ENCODE measurements at places on chromosomes 2 and 18.

GRCh38 chr2:65358678-65359400, 73.6 kb downstream of the SPRED2 start:
- DNase-seq: no peak

- no peak for DNase-seq
These were observed 2041.2 kb upstream of the PIK3C3 start for GRCh38 chr18:39913672-39914366.

- no peak for DNase-seq
These were observed 6.0 kb upstream of the NFE2L2 start for GRCh38 chr2:177270531-177270930.

GRCh38 chr2:108423502-108424251, 25.3 kb upstream of the GCC2 start:
- DNase-seq: no peak

DNA sequence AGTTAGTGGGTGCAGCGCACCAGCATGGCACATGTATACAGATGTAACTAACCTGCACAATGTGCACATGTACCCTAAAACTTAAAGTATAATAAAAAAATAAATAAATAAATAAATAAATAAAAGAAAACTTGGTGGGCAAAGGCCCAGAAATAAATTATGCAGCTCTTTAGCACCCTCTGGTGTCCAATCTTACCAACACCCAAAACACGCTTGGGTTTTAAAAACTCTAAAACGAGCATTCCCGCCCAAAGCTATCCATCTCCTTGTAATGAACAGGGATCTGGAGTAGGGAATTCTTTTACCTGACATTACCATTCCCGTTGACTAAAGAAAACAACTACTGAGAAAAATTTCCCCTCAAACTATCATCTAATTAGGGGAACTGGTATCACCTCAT, 2005.9 kb upstream of the CELF4 start:
- DNase-seq: peak; percentile 17

DNA sequence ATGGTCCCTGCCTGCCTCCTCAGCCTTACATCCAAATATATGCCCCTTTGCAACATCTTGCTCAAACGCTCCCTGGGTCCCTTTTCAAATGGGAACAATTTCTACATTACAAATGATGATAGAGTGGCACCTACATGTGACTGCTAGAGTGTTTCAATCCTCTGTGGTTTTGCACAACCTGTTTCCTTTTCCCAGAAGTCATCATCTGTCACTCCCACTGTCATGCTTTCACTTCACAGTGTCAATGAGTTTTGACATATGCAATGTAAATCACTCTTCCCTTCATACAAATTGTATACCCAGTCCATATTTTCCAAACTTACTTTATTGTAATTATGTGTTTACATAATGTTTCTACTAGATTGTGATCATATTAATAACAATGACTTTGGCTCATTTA, 887.3 kb downstream of the TDRD15 start:
- DNase-seq: no peak

- DNase-seq: no peak
These were observed 31.5 kb downstream of the SRSF7 start for GRCh38 chr2:38719706-38720105.

DNA sequence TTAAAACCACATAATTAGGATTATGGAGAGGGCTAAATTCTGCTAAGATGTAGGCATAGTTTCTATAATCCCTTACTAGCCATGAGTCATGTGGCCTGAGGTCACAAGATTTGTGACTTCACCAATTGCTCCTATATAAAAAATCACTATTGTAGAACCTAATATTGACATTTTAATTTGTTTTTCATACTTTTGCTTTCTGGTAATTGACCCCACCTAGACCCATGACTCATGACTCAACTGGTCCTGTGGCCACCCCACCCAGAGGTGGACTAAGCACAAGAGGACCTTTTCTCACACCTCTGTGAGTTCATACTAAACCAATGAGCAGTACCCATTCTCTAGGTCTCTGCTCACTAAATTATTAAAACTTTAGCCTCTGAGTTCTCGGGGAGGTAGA, 1567.5 kb upstream of the LRRTM1 start:
- no peak for DNase-seq

- no peak for DNase-seq
These were observed 47.1 kb upstream of the CCBE1 start for GRCh38 chr18:59744271-59744721.

- DNase-seq: no peak
These were observed 173.3 kb upstream of the NT5C1B start for GRCh38 chr2:18762667-18763066.

DNA sequence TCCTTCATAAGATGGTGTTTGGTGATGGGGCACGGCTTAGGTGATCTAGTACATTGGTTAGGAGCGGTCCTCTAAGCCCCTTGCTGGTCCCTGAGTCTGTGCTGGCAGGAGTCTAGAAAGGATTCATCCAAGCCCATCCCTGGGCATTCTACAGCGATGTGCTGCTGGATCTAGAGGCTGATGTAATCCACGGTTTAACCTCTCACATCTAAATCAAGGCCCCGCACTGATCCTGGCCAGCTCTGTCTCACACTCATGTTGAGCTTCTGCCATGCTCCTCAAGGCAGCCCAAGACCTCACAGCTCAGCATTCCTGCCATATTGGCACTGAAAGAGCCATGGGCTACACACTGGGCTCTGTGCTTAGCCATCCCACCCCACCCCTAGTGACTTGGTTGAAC, 664.8 kb downstream of the STK39 start:
- DNase-seq: no peak

GRCh38 chr2:226743915-226744314, 55.7 kb downstream of the IRS1 start:
- no peak for DNase-seq

GRCh38 chr2:127408807-127409099, 9.5 kb upstream of the PROC start:
- no peak for DNase-seq

DNA sequence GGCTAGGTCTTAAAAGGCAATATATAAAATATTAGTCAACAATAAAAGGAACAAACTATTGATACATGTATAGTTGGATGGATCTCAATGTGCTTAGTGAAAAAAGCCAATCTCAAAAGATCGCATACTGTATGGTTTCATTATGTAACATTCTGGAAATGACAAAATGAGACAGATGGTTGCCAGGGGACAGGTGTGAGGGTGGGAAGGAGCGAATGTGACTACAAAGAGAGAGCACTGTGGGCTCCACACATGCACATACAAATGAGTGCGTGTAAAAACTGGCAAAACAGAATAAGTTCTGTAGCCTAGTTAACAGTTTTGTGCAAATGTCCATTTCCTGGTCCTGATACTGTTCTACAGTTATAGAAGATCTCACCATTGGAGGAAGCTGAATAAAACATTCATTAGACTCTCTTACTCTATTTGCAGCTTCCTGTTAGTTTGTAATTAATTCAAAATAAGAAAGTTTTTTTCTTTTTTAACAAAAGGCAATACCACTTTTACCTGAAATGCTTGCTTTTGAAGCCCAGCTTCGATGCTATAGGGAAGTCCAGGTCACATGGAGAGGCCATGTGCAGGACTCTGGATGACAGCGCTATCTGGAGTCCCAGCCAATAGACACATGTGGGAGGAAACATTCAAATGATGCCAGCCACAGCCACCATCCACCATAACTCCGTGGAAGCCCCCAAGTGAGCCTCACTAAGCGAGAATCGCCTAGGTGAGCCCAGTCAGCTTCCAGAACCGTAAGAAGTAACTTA, 21.0 kb upstream of the C2orf80 start:
- no peak for DNase-seq

GRCh38 chr2:38444247-38444646, 67.2 kb upstream of the ATL2 start:
- no peak for DNase-seq

DNA sequence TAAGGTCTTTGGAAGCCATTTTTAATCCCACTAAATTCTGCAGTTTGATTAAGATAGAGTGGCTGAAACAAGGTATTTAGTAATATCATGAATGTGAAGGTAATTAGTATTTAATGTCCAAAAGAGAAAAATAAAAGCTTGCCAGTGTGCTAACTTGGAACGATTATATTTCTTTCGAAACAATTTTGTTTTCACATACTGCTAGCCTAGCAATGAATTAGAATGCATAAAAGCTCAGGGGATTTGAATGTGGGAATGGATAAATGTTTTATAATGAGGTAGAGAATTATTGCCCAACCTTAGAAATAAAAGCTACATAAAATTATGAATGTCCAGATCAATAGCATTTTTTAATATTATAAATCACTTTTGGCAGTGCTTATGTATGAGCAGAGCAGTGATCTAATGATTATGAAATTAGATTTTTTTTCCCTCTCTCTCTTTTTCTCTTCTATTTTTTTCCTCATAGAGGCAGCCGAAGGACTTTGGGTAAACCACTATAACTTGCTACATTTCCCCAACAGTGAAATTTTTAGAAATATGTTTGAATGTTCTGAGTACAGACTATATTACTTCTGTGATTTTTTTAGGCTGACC, 75.5 kb downstream of the PLCL1 start:
- DNase-seq: no peak

GRCh38 chr2:45458909-45459563, 152.0 kb downstream of the SRBD1 start:
- DNase-seq: peak; percentile 42

- no peak for DNase-seq
These were observed 87.7 kb upstream of the FSHR start for GRCh38 chr2:49241991-49242390.

- DNase-seq: no peak
These were observed 543.5 kb upstream of the HNMT start for GRCh38 chr2:137420744-137421143.

- DNase-seq: no peak
These were observed 10.1 kb upstream of the APOB start for GRCh38 chr2:21054011-21054410.

GRCh38 chr2:212842544-212843185, 304.1 kb upstream of the ERBB4 start:
- DNase-seq: no peak

- no peak for DNase-seq
These were observed 41.2 kb downstream of the MBP start for GRCh38 chr18:77091366-77091765.

DNA sequence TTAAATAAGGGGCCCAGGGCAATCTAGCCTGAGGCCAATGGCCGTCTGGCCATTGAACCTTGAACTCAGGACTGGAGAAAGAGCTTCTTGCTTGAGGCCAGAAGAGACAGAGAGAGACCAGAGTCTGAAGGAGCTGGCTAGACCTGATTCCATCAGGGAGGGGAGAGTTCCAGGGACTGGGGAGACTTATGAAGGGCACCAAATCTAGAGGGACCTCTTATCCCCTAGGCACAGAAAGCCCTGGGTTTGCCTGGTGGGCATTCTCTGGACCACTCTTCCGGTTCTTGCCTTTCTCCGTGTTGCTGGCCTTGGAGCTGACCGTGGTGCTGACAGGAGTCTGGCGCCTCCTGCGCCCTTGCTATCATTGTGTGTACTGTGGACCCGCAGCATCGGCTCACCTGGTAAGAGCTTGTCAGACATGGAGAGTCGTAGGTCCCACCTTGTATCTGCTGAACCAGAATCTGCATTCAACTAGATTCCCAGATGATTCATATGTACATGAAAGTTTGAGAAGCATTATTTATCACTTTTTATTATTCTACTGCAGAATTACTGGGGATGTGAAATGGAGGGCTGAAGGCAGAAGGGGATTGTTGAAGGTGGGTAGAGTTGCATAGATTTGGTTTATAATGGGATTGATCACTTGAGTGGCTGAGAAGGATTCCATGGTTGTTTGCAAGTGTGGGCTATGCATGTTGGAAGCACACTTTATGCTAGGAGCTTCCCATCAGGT, 4.3 kb upstream of the TRPM8 start:
- DNase-seq: no peak

DNA sequence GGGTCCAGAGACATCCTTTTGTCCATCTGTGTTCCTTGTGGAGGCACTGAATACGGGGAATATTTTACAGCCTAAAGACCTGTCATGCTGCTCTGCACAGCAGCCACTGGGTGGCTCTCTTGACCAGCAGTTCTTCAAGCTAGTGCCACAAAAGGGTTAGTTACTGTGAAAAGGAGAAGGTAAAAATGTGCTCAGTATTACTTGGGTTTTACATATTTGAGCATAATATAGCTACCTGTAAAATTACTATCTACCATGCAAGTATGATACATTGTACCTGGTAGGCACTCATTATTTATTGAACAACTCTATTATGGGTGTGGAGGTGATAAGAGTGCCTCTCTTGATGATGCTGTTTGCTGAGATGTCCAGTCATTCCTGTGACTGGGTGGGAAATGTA, 23.6 kb downstream of the FZD5 start:
- DNase-seq: peak; percentile 63

- DNase-seq: no peak
These were observed 312.8 kb downstream of the EXOC6B start for GRCh38 chr2:72513011-72513410.

- no peak for DNase-seq
These were observed 117.9 kb upstream of the SALL3 start for GRCh38 chr18:78861706-78862105.

DNA sequence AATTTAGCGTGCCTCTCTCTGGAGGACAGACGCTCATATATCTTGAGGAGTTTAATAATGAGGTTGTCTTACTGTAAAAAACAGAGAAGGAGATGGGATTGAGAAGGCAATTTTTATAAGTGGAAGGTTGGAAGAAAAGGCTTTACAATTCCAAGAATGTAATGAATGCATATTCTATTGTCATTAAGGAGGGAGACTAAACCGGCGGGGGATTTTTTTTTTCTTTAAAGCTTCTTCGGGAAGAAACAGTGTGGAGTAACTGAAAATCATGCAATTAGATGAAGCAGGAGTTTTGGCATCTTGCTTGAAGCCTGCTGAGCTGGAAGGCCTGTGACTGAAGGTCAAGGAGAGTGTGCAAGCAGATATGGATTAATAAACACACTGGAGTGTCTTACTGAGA, 124.4 kb downstream of the HRH4 start:
- DNase-seq: no peak
